Activated T-helper 1 cell treated with anti-CD3 and anti-CD28 coated beads, Interleukin-2, amount 50 U/mL, for 16 hours (primary cell): ENCODE measurements at places on chromosomes 2 and 18.

GRCh38 chr2:20604951-20605381, 45.9 kb downstream of the HS1BP3 start:
- no peak for DNase-seq

DNA sequence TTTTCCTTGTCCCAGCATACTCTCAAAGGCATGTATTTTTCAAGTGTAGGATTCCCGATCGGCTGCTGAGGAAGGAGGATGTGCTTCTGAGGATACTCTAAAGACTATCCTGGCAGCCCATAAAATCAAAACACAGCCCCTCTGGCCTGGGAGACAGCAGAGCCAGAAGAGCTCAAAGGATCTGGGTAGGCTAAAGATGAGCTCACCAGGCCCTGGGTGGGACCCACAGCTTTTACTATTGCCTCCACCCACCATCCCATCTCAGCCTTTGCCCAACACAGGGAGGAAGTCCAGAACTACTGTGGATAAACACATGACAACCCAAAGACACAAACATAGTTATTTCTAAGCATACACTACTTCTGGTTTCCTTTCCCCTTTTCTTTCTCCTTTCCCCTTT, 79.1 kb upstream of the ZFP36L2 start:
- no peak for DNase-seq

GRCh38 chr2:36480636-36481035, 117.3 kb downstream of the FEZ2 start:
- DNase-seq = no peak

- DNase-seq = no peak
Measured at GRCh38 chr2:218095853-218096252, 26.8 kb downstream of the RUFY4 start.

DNA sequence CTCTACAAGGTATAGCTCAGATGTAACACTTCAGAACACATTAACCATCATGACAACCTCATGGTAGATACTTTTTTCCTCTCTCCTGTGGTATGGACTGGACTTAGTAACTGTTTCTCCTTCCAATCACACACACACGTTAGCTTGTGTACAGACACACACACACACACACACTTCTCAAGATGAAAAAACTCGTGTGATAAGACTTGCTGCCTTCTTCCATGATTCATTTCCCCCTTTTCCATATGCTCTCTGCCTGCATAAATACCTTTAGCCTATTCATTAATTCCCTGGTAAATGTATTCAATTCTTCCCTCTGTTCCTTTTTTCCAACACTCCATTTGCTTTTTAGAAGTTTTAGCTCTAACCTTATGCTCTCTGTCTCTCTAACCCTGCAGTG, 118.9 kb upstream of the TANK start:
- no peak for DNase-seq

DNA sequence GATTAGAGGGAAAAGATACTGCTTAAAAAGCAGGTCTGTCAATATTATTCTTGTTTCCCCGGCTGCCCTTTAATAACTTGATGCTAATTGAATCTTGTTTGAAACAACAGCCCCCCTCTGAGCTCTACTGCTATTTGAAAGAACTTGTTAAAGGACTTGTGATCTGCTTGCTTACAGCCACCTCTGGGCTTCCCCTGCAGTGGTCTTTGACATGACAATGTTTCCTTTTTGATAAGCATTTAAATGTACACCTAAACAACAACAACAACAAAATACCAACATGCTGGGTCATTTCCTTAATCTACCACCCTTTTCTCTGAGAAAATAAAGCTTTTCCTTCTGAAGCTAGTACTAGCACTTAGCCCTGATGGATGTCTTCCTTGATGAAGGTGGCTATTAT, 3.9 kb downstream of the HOXD1 start:
- DNase-seq = no peak

GRCh38 chr2:218605432-218605831, 2.3 kb upstream of the PLCD4 start:
- no peak for DNase-seq

DNA sequence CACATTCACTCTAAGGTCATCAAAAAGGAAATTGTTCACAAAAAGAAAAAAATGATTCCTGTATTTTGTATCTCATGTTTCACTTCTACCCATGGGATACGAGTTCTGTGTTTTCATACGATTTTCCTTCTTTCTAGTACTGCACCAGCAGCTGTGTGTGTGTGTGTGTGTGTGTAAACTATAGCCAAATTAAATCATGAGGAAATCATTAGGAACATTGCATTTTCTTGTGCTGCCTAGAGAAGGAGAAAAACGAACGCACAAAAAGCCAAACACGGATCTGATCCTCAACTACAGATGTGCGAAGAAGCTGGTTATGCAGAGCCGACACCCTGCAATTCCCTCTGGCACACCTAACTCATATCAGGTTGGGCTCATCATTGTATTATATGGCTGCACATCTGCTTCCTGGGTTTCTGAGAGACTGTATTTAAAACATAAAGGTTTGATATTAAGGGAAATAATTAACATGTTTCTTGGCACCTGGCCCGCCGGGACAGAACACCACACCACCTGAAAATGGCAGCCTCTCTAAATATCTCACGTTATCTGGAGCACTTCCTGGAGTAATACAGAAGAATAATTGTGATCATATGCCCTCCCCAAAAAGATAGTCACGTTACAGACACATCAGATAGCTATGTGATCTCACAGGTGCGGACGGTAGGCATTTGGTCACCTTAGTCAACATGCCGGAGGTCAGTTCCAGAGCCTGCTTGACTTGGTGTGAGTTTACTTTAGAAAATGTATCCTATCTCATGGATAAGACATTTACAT, 586.3 kb upstream of the SALL3 start:
- no peak for DNase-seq

GRCh38 chr2:11554399-11554716, 20.5 kb downstream of the GREB1 start:
- DNase-seq = no peak

- DNase-seq = no peak
Measured at GRCh38 chr2:108220942-108221541, 18.7 kb upstream of the SULT1C3 start.

- no peak for DNase-seq
Measured at GRCh38 chr2:238155051-238155760, 3.6 kb upstream of the ERFE start.

DNA sequence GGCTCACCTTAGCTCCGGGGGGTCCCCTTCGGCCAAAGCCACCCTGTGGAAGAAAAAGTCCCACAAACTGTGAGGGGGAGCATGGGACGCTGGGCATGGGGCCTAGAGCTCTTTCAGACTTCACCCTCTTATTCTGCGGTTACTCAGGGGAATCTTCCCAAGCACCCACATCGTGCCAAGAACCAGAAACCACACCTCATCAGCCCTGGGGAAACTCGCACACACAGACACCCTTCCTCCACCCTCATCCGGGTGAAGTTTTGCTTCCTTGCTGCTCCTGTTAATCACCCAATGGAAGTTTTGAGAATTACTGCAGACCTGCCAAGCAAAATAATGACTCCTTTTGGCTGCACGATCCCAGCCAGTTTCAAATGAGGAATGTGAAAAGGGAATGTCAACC, 59.1 kb downstream of the COL6A3 start:
- no peak for DNase-seq
